ENCODE measurements at places on chromosomes 7 and 10.

DNA sequence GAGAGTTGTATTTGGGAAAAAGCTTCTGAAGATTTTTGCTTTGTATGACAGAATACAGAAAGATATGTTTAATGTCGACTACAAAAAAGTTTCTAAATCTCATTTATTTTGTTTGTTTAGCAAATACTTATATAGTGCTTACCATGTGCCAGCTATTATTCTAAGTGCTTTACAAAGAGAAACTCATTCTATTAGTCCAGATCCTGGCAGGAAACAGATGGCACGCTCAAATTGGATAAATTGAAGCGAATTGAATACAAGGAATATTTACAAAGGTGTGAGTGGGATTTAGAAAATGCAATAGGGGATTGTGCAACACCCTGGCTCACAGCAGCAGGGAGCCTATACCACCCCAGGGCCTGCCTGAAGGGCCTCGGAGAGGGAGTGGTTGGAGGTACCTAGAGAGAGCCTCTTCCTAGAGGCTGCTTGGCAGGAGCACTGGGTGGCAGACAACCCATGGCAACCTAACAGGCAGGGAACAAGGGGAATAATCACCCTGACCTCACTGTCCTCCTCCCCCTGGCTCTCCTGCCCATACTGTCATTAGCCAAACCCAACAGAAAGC, 27.6 kb upstream of the FAM204A start:
- DNase-seq: no peak

GRCh38 chr7:94421681-94422080, 27.0 kb downstream of the COL1A2 start:
- DNase-seq: no peak

DNA sequence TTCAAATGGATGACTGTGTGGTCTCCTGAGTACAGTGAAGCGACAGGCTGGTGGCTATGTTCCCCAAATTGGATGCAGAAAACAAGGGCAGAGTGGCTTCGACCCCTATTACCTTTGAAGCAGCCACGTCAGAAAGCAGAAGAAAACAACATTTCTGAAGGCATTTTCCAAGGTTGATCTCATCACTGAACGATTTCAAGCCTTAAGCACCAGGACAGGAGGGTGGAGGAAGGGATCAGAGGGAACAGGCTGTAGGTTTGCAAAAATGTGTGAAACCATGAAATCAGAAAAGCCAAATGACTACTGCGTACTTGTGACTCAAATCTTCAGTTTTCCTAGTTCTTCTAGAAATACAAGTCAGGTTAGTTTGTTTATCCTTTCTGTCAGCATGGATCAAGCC, 181.0 kb upstream of the TMEM106B start:
- no peak for DNase-seq

- DNase-seq: no peak
These were observed 16.2 kb upstream of the SCIN start for GRCh38 chr7:12554351-12554750.

- no peak for DNase-seq
These were observed 75.5 kb upstream of the TRIL start for GRCh38 chr7:29033584-29033983.

GRCh38 chr10:8060010-8060703, 5.7 kb downstream of the GATA3 start:
- DNase-seq: no peak

- DNase-seq: no peak
These were observed 326.0 kb upstream of the NPSR1 start for GRCh38 chr7:34332006-34332405.

DNA sequence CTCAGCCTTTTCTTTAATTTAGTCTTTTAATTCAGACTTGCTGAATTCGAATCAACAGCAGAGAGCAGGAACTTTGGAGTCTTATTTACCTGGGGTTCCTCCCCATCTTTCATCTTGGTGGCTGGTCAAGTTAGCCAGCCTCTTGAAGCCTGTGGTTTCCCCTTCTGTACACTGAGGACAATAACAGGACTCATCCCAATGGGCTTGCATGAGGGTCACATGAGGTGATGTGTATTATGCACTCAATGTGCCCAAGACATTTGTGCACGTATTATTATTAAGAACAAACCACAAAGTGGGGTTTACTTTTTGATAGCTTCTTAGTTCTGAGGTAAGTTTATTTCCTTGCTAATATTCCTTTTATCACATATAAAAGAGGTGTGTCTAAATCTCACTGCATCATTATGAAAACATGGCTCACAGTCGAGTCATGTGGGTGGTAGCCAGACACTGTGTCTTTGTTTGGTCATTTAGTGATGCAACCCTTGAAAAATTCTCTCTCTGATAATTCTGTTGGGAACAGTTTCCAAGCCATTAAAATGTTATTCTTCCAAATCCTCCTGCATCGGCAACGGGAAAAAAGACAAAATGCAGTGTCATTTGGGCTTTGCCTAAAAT, 86.5 kb upstream of the GRB10 start:
- no peak for DNase-seq

DNA sequence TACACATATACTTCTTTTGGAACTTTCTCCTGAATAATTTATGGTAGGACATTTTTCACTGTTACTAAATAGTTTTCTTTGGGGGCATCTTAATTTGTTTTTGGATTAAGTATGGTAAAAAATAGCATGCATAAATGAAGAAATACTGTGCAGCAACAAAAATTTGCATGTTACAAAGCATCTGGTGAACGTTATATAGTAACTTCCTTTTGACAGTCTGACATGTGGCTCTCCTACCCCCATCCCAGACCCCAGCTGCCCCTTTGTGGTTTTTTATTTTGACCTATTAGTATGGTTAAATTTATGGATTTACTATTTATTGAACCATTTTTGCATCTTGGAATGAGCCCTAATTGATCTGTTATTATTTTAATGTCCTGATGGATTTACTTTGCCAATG, 9.9 kb downstream of the TASOR2 start:
- no peak for DNase-seq

DNA sequence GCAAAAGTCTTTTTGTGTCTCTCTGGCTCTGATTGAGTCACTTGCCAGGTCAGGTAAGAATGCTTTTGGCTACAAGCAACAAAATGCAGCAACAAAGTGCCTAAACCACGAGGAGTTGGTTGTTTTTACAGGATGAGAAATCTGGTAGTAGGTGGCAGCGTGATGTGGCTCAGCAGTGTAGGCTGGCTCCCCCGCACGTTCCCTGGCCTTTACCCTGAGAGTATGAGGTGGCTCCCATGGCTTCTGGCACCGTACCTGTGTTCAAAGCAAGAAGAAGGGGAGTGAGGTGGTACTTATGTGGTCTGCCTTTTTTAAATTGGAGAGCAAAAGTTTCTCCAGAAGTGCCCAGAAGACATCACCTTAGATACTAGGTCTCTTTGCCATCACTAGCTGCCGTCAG, 11.7 kb downstream of the PRKRIP1 start:
- no peak for DNase-seq

GRCh38 chr10:124705817-124706461, 38.2 kb downstream of the FAM53B start:
- no peak for DNase-seq

DNA sequence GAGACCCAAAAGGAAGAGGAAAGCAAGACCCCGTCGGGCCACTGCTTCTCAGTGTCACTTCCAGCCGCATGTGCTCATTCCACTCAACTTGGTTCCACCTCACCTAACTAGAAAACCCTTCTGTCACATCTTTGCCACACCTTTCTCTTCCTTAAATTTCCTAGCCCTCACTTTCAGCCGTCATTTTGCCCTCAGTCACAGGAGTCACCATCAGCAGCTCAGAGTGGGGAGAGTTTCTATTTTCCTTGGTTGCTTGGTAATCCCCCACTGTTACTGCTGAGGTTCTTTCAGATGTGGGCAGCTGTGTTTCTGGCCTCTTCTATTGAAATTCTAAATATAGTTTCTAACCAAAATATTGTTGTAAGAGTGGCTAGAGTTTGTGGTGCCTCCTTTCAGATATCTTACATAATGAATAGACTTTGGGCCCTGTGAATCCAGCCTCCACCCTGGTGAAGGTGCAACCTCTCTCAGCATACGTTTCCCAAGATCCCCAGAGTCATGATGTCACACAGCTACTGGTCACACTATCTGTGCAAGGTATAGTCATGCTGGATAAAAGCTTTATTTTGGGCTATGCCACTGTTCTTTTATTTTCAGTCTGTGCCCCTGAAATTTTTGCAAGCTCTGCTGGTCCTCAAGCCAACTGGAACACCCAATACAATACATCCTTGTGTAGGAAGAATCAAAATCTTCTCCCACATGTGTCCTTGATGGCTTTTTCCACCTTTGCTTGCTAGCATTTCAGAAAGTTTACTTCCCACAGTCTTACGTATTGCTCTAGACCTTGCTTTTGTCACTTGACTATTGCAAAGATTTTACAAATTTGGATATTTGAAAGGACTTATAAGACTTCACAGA, 9.2 kb downstream of the AGBL3 start:
- no peak for DNase-seq

DNA sequence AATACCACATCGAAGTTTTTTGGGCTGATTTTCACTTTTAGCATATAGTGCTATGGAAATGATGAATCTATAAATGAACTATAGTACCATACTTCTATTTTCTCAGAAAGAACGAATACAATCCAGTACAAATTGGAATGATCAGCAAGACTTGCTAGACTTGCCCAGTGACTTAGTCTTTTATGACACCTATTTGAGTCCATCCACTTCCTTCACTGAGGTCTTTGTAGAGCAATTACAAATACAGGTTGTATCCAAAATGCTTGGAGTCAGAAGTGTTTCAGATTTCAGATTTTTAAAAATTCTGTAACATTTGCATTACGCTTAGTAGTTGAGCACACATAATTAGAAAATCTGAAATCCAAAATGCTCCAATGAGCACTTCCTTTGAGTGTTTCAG, 104.3 kb downstream of the NRBF2 start:
- no peak for DNase-seq

- DNase-seq: peak; percentile 91
These were observed 77.8 kb upstream of the SH2B2 start for GRCh38 chr7:102208826-102209225.

DNA sequence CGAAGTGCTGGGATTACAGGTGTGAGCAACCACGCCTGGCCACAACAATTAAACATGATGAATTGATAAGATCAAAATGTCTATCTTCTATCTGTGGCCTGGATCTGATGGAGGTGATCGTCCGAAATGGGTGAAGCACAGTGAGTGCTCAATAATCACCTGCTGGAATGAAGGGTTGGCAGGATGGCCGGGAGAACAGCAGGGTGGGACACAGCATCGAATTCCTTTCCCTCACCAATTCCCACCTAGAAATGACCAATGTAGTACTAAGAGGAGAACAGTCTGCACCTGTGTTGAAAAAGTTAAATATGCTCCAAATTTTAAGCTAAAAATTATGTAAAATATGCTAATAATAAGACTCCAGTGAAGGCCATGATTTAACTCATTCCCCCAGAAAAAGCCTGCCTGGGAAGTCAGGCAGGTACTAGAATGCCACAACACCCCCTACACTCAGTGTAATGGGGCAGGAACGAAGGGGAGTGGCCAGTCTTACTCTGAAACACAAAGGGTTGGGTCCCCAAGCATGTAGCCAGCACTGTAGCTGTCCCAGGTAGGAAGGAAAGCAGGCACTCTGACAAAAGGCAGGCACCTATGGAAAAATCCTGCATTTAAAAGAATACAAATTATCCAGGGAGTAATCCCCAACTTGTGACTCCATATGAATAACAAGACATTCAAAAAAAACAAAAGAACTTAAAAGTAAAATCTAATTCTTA, 110.3 kb downstream of the VPS41 start:
- no peak for DNase-seq

All from cerebellar cortex (tissue), 1 donor.